ENCODE measurements at places on chromosomes 11 and 22. TPM values are rescaled to one million over a fixed set of nuclear protein-coding genes. Genes with fewer than 3 reads are reported as not detected.

Gene OR6T1
- total RNA-seq = not detected

Gene ZPR1
- total RNA-seq = 111 TPM

Gene CASTOR1
- total RNA-seq = 1.9 TPM

Gene OR6A2
- 0.06 TPM for total RNA-seq

Gene P2RX6
- 0.38 TPM for total RNA-seq

Gene LDHAL6A
- not detected for total RNA-seq

Gene GDPD4
- not detected for total RNA-seq

Gene GP1BB
- total RNA-seq = 0.15 TPM

Gene SGSM1
- total RNA-seq = not detected

Gene HEPACAM
- not detected for total RNA-seq

Gene SLC22A12
- not detected for total RNA-seq

Gene NLRP6
- total RNA-seq = 1.5 TPM

Gene ENTHD1
- total RNA-seq = 0.30 TPM

Gene OR56A1
- total RNA-seq = not detected

Gene INS
- total RNA-seq = not detected

Gene CEND1
- 1.3 TPM for total RNA-seq

Gene SPA17
- total RNA-seq = 4.3 TPM

Gene TRIM48
- total RNA-seq = not detected

Gene TESMIN
- 0.94 TPM for total RNA-seq

Gene RTN4RL2
- 0.23 TPM for total RNA-seq

Gene TCIRG1
- total RNA-seq = 130 TPM

Gene CCDC188
- total RNA-seq = not detected

Gene PATE2
- total RNA-seq = not detected

Gene KCNJ1
- total RNA-seq = not detected

Gene CRYBB3
- not detected for total RNA-seq

Gene GRAP2
- 39.9 TPM for total RNA-seq

Gene PARVA
- 0.06 TPM for total RNA-seq

Gene POU2AF2
- total RNA-seq = not detected

Gene C11orf97
- not detected for total RNA-seq

Gene APOL3
- 32.7 TPM for total RNA-seq

Gene TRIM66
- 26.7 TPM for total RNA-seq

Gene TUT1
- 33.0 TPM for total RNA-seq

Gene AIFM3
- total RNA-seq = not detected

Gene GRIA4
- total RNA-seq = not detected

Gene TRIM29
- total RNA-seq = not detected

Gene HEPHL1
- total RNA-seq = not detected

Gene MUC2
- total RNA-seq = not detected

Gene CHRM1
- not detected for total RNA-seq

Gene ACR
- total RNA-seq = not detected

Gene OR2AT4
- total RNA-seq = not detected

Gene MS4A3
- not detected for total RNA-seq

Gene ACRV1
- total RNA-seq = not detected

Gene C11orf87
- not detected for total RNA-seq

Gene BBOX1
- total RNA-seq = not detected

Gene CENPM
- total RNA-seq = 80.8 TPM

Gene MYO18B
- total RNA-seq = 0.57 TPM

Gene TRPM5
- total RNA-seq = not detected

Gene TREH
- not detected for total RNA-seq
